Osteocyte (in vitro differentiated cells): ENCODE measurements at places on chromosomes 12 and 14. TPM values are rescaled to one million over a fixed set of nuclear protein-coding genes. Genes with fewer than 3 reads are reported as not detected.

DNA sequence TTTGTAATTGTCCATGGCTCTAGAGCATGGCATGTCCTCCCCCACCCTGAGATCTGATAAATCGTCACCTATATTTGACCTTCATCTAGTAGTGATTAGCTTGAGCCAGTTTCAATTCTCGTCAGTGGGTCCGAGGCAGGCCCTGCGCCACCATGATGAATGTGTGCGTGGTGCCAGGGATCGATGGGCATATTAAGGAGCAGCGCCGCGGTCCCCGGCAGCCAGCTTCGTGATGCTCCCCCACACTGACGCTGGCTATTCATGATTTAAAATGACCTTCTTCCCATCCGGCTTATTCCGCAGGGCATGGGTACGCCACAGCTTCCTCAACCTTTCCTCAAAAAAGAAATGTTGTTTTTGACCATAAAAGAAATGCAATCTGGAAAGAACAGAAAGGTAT, 68.0 kb downstream of the SLC25A47 start:
- DNase-seq: no peak

DNA sequence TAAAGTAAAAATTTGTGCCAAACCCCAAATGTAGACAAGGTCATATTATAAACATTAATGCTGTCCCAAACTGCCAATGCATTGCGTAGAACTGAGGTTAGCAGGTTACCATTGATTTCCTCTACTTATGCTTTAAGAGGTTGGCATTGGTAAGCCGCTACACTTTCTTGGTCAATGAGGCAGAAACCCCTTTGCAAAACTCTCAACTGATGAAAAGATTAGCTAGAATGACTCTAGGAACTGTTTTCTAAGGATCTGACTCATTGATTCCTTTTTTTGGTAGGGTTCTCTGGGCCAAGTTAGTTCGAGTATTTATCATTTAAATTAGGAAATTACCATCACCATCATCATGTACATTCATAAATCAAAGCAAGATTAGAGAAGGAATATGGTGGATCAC, 44.6 kb downstream of the HMGA2 start:
- no peak for DNase-seq

AMDHD1 gene
- not detected in 2 replicates for total RNA-seq

DNA sequence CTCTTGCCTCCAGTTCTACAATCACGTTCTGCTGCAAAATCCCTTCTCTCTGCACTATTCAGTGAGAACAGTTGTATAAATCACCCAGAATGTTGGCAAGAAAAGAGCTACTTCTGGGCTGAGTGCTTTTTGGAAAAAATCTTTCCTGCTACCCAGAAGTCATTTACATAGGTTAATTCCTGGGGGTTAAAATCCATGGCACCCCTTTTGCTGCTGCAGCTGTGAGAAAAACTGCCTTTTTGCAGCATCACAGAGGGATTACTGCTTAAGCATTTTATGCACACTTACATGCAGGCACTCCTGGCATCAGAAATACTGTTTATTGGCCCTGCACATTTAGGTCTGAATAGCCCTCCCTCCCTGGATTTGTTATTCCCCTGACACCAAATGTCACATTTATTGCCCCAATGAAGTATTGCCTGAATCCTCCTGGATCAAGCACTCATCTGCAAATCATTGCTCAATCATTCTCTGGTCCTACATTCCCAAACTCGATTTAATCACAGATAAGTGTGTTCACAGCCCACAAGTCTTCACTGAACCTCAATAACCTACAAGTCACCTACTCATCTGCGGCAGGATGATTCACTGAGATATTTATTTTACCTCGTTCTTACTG, 43.1 kb upstream of the CCDC196 start:
- no peak for DNase-seq

DNA sequence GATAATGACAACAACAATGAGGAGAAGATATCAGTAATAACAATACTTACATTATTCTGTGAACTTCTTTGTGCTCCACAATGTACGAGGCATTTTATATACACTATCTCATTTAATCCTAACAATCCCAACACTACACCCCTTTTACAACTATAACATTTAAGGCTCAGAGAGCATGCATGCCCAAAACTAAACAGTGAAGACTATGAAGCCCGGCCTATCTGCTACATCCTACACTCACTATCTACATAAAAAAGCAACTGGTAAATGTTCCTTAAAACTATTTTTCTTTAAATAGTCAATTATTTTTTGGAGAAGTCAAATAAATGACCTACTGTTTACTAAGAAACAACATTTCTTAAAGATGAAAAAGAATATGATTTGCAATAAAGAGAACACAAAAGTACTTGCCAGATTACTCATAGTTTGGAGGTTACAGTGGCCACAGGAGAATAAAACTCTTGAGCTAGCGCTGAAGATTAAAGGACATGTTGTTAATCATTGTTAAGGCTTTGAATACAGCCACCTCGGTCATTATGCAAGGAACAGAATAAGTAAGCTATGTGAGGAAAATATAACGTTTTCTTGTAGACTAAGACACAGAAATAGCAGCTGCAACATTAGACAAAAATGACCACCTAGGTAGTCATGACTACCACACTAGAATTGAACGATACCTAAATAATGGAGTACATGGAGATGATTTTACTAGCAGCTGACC, 56.7 kb downstream of the EPS8 start:
- no peak for DNase-seq

GSG1 gene
- total RNA-seq: not detected in 2 replicates
